ENCODE measurements at places on chromosomes 16 and 17.

- DNase-seq, result no peak
Observed at GRCh38 chr16:29141586-29142324, 156.9 kb downstream of the LAT start.

- DNase-seq, result peak; percentile 38
Observed at GRCh38 chr16:67530013-67530939, 1.6 kb downstream of the RIPOR1 start.

GRCh38 chr17:50993544-50993943 lies 127.1 kb downstream of the SPAG9 start:
- DNase-seq, result no peak

DNA sequence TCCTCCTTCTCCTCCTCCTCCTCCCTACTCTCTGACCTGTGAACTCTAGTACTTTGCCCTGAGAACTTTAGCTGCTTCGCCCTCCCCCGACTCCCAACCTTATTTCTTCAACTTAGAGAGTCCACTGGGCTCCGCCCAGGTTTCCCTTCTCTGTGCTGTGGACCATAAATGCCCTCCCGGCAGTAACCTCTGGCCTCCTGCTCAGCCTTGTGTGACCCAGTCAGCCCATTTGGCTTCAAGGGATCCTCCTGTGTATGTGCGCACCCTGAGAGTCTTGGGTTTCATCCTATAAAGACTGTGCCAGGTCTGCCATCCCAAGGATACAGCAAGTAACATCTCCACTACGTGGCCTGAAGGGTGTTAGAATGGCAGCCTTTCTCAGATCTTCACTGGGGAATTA lies 275.6 kb upstream of the C16orf82 start:
- no peak for DNase-seq

DNA sequence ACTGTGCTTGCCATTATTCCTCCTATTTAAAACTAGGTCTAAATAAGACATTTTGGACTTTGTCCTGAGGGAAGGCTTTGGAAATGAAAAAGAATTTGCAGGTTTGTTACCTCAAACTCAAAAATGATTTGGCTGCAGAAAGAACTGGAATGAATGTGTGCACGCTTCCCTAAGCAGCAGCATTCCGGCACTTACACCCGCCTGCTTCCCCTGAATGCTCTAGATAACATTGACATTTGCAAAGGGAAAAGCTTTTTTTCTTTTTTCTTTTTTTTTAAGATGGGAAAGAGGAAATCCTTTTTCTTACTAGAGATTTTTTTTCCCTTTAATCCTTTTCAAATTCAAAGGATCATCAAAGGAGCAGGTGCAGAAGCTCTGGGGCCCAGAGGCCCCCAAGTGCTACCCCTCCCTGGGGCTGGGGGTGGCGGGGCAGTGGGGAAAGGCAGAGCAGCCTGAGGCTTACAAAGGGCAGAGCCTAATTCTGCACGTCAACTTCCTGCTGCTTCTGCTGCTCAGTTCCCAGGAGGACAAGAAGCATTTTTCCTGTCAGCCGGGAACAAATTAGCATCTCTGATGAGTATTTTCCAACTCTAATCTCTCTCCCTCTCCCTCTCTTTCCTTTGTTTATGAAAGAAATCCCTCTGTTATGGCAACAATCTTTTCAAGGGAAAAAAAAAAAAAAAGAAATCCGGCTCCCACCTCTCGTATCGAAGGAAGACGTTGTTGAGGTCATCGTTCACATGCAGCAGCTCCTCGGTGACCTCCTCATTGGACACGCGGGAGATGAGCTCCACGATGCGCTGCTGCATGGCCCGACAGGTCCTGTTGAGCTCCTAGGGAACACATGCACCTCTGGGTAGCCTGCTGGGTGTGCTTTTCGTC lies 32.1 kb upstream of the SREBF1 start:
- no peak for DNase-seq

DNA sequence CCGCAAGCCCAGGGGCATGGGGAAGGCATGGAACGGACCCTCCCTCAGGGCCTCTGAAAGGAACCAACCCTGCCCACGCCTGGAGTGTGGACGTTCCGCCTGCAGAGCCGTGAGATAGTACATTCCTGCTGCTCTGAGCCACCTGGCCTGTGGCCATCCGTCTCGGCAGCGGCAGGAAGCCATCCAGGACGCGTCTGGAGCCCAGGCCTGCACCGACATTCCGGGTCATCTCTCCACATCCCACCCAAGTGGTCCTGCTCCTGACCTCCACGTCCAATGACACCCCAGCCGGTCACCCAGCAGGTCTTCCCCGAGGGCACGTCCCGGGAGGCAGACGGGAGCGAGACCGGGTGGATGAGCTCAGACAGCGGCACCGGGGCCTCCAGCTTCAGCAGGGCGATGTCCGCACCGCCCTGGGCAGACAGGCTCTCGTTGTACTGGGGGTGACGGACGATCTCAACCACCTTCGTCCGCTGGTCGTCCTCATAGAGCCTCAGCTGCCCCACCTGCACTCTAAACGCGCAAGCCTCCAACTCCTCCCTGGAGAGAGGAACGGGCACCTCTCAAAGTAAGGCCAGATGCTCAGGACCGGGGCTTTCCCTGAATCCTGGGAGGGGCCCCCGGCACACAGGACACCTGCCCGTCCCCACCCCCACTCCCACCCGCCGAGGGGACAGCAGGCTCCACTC lies 21.3 kb upstream of the UBE2I start:
- no peak for DNase-seq

- DNase-seq, result no peak
Observed at GRCh38 chr17:34071886-34072420, 183.1 kb upstream of the CCL2 start.

- no peak for DNase-seq
Observed at GRCh38 chr16:11681556-11681955, 13.3 kb downstream of the SNN start.

- DNase-seq, result no peak
Observed at GRCh38 chr17:80717720-80718083, 173.1 kb downstream of the RPTOR start.

DNA sequence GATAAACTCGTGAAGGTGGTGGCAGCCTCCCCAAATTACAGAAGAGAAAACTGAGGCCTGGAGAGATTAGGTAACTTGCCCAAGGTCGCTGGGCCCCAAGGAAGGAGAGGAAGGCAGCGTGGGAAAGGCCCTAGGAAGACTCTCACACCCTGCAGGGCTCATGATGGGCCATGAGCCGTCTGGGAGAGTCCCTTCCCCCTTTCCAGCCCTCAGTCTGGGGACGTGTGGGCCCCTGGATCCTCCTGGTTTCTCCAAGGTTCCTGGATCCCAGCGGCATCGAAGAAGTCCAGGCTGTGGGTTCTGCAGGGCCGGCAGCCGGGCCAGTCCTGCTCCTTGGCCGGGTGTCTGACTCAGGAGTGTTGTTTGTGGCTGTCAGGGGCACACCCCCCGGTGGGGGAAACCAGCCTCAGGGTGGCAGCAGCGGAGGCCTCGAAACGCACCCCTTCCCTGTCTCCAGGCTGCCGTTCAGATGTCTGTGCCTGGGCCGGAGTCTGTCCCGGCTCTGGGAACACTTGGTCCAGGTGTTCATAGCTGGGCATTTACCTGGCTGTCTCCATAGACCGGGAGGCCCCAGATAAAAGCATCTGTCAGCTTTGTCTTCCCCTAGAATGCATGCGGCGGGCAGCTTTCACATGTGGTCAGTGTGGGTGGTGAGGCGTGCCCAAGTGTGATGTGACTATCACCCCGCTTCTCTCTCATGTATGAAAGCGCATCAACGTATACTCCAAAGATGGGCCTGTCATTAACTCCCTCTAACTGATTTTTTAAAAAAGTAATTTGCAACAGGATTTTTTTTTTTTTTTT lies 3.7 kb upstream of the RAP1GAP2 start:
- DNase-seq, result no peak

- DNase-seq, result no peak
Observed at GRCh38 chr17:18854956-18855355, 3.0 kb upstream of the PRPSAP2 start.

DNA sequence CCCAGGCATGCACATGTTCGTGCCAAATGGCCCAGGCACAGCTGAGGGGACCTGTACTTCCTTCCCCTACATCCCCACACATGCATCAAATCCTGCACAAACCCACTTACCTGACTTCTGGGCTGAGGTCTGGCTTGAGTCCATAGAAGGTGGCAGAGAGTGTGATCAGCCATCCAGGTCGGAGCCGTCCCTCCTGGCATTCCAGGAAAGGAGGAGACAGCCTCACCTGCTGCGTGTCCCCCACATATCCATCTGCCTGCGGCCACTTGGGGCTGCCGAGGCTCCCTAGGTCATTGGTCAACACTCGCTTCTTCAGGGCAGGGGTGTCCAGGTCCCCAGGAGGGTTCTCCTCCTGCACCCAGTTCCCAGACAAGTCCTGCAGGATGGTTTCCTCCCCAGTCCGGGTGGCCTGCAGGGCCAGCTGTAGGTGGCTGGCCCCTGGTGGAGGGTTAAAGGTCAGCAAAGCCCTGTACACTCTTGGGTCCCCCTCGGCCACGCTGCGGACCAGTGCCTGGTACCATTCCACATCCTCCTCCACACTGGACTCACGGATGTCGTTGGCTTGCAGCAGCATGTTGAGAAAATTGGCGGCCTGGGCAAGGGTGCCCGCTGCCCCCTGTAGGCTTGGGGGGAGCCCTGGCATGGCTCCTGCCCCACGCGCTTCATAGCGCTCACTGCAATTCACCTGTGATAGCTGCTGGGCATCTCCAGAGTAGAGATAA lies 709 bp downstream of the GPR179 start:
- no peak for DNase-seq

DNA sequence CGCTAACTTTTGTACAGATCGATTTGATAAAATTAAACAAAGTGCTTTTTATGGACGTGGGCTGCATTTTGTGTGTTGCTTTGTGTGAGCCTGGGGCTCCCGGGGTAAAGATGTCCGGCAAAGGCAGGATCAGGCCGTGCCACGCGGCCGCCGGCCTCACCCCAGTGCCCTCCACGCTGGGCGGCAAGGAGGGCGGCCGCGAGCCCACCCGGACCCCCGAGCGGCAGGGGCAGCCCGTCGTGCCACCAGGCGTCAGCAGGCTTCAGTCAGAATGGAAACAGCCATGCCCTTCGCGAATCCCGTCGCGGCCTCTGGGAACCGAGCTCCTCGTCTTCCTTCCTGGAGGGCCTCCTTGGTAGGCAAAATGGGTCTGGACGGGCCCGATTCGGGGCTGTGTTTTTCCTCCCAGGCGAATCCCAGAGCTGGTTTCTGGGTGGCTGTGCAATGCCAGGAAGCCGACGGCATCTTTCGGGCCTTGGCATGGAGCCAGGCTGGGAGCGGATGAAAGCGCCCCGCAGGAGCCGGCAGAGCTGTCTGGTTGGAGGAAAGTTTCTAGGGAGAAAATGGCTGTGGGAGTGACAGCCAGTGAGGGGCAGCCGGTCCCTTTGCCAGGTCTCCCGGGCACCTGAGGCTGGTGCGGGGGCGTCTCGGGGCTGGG lies 5.5 kb downstream of the SOX8 start:
- no peak for DNase-seq

GRCh38 chr17:10063730-10064241 lies 134.6 kb downstream of the GAS7 start:
- peak; percentile 57 for DNase-seq

GRCh38 chr16:26214581-26215174 lies 522.9 kb downstream of the HS3ST4 start:
- DNase-seq, result no peak

DNA sequence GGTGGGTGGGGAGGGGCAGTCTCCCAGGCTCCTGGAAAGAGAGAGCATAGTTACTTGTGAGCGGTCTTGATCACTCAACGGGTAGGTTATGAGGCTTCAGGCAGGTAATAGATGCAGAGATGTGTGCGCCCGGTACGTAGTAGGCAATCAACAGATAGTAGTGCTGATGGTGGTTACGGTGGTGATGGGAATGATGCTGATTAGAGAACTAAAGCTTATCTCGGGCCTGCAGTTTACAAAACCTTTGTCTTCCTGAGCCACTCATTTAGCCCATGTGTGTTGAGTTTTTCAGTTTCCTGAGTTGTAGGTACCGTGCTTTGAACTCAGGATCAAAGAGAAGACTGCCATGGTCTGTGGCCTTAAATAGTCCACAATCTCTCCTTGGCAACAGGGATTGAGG lies 401.0 kb downstream of the SNX29 start:
- no peak for DNase-seq

- no peak for DNase-seq
Observed at GRCh38 chr17:17363638-17364337, 60.6 kb downstream of the NT5M start.

GRCh38 chr17:31857920-31858641 lies 963 bp downstream of the COPRS start:
- DNase-seq, result no peak

- no peak for DNase-seq
Observed at GRCh38 chr17:76593384-76593826, 7.7 kb upstream of the ST6GALNAC2 start.

DNA sequence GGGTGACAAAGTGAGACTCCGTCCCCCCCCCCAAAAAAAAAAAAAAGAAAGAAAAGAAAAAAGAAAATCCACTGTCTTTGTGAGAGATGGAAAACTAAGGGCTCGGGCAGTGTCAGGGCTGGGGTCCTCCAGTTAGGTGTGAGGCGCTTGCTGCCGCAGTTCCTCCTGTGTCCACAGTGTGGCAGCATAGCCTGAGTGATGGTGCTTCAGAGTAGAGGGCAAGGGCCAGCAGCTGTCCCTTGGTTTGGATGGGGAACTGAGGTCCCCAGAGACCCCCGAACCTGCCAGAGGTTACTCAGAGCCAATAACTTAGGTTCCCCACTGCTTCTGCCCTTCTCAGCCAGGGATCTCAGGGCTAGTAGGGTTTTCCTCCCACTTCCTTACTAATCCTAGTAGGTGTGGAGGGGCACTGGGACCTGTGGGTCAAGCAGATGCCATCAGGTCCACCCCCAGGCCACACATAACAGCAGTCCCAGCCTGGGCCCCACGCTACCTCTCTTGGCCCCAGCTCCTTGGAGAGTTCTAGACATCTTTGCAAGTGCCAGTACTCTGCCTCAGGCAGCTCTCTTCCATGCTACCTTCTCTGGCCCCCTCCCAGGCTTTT lies 7.9 kb upstream of the LLGL1 start:
- DNase-seq, result peak; percentile 11

GRCh38 chr17:65892912-65893377 lies 299.0 kb downstream of the CEP112 start:
- DNase-seq, result no peak

DNA sequence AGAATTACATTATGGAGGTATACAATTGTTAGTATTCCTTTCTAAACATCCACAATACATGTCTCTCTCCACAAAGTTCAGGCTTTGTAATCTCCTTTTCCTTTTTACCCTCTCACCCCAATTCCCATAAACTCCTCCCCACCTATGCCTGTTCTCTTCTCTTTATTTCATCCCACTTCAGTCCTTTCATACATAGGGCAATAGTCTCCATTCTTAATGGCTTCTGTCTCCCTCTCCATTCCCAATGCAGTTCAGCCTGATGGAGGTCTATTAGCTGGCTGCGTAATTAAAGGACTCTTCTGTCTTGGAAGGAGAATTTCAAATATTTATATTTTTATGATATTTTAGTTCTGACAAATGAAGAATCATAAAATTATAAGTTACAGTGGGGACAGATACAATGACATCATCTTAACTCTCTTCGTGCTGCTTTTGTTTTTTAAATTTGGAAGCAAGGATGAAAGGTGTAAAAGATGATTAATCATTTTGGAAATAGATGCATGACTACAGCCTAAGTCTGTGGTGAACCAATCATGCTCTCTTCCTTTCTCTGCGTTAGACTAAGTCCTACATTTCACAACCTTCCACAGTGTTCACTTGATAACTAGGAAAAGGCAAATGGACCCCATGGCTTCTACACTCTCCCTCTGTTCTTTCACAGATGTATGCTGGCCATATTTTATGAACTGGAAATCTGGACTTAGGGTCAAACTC lies 11.2 kb upstream of the FAM20A start:
- DNase-seq, result no peak
